ENCODE measurements at places on chromosomes 11 and 22. TPM values are rescaled to one million over a fixed set of nuclear protein-coding genes. Genes with fewer than 3 reads are reported as not detected.

The PARVG gene
- total RNA-seq: not detected

The INS gene
- total RNA-seq: not detected

The PATE4 gene
- not detected for total RNA-seq

The LMO1 gene
- total RNA-seq: 2.9 TPM

The MEI1 gene
- total RNA-seq: not detected

The P2RY6 gene
- not detected for total RNA-seq

The ASPHD2 gene
- total RNA-seq: 12.7 TPM

The KIRREL3 gene
- total RNA-seq: 1.1 TPM

The F2 gene
- 0.06 TPM for total RNA-seq

The CNTF gene
- total RNA-seq: 1.6 TPM

The TMEM258 gene
- total RNA-seq: 98.9 TPM

The TRIOBP gene
- 51.0 TPM for total RNA-seq

The CSTPP1 gene
- total RNA-seq: 51.7 TPM

The USP35 gene
- total RNA-seq: 12.5 TPM

The APOL4 gene
- total RNA-seq: 0.82 TPM

The TMEM25 gene
- total RNA-seq: 28.2 TPM

The PITPNB gene
- total RNA-seq: 32.5 TPM

The DDX25 gene
- 12.4 TPM for total RNA-seq

The MFNG gene
- total RNA-seq: 10.6 TPM

The RIMBP3B gene
- total RNA-seq: not detected

The CHRNA10 gene
- total RNA-seq: 0.21 TPM

The RFPL2 gene
- 1.8 TPM for total RNA-seq

The KRTAP5-1 gene
- total RNA-seq: not detected

The GUCY1A2 gene
- 0.56 TPM for total RNA-seq
